Astrocyte of the spinal cord (primary cell): ENCODE measurements at places on chromosomes 3 and 15.
A peak's percentile ranks its signal among the peaks of the same experiment; 100 is the strongest.

GRCh38 chr3:24640330-24640877 lies 145.8 kb upstream of the THRB start:
- DNase-seq = peak; percentile 18

DNA sequence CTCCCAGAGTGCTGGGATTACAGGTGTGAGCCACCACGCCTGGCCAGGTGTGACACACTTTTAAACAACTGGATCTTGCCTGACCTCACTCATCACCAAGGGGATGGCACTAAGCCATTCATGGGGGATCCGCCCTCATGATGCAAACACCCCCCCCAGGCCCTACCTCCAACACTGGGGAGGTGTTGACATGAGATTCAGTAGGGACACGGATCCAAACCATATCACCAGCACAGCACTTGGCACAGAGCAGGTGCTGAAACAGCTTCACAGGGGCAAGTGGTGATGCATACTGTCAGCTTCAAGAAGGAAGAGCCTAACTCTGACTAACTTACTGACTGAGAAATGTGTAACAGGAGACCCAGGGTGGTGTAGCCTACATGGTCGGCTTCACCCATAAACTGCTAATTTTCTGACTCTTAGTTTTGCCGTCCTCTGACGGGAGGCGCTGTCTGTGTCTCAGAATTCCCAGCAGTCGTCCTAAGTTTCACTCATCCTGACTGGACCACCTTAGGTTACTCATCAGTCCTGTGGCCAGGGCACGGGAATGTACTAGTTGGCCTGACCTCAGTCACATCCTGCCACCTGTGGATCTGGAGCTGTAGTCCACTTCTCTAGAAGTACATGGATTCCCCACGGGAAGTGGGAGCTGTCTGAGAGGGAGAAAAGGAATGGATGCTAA lies 81.9 kb upstream of the PLXNA1 start:
- DNase-seq = peak; percentile 22

DNA sequence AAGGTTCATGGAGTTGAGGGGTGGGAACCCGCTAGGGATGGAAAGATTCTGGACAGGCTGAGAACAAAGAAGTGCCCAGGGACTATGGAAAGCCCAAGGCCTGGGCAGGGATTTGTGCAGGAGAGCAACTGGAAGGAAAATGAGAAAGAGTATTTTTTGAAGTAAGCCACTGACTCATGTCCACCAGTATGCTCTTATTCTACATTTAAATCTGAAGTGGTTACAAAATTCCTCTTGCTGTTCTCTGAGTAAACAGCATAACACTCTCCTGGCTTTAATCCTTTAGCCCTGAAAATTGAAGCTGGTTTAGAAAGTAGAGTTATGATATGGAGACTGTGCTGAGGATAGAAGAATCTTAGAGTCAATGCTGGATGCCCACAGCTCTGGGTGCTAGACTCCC lies 165.2 kb downstream of the ISL2 start:
- peak; percentile 3 for DNase-seq

DNA sequence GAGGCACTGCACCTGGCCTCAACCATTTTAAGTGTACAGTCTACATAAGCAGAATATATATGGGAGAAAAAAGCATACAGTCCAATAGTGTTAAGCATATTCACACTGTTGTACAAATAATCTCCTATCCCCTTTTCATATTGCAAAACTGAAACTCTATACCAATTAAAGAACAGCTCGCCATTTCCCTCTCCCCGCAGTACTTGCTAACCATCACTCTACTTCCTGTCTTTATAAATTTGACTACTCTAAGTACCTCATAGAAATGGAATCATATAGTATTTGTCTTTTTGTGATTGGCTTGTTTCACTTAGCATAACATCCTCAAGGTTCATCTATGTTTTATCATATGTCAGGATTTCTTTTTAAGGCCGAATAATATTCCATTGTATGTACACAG lies 21.6 kb upstream of the TASOR start:
- no peak for DNase-seq

- DNase-seq = peak; percentile 77
Measured at GRCh38 chr3:99651531-99651930, 13.1 kb downstream of the COL8A1 start.

DNA sequence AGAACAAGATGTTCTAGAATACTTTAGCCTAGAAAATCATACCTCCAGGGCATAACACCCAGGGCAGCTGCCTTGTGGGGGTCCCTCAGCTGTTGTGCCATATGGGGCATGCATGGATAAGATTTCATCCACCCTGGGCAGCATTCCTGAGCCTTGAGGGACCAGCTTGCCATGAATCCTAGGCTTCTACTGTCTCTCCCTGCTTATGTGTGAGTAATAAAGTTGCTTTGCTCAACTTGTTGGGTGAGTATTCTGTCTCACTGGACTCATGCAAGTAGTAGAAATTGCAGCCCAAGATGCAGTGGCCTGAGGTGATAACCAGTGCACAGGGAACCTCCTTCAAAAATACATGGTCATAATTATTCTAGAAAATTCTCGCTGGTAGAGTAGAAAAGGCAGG lies 52.1 kb upstream of the EPHB1 start:
- DNase-seq = no peak
